ENCODE measurements at places on chromosomes 13 and 19. TPM values are rescaled to one million over a fixed set of nuclear protein-coding genes. Genes with fewer than 3 reads are reported as not detected.

DNA sequence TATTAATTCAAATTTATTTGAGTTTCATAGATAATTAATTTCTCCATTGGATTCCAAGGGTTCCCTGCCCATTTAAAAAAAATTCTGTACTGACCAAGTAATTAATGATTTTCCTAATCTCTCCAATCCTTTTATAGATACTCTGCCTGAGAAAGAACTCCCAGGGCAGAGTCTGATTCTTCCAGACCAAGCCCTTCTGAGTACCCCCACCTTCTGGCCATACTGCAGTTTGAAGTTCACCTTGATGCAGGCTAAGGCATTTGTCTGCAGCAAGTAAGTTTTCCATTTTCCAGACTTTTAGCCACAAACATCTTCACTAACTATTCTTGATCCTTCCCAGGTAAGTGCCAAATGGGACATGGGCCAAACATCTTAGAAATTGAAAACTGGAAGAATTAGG, 195.9 kb downstream of the LHFPL6 start:
- no peak for DNase-seq

- DNase-seq, result no peak
These were observed 32.3 kb downstream of the WASF3 start for GRCh38 chr13:26589754-26590153.

GRCh38 chr13:33169273-33169980, 116.1 kb downstream of the STARD13 start:
- DNase-seq, result no peak

DNA sequence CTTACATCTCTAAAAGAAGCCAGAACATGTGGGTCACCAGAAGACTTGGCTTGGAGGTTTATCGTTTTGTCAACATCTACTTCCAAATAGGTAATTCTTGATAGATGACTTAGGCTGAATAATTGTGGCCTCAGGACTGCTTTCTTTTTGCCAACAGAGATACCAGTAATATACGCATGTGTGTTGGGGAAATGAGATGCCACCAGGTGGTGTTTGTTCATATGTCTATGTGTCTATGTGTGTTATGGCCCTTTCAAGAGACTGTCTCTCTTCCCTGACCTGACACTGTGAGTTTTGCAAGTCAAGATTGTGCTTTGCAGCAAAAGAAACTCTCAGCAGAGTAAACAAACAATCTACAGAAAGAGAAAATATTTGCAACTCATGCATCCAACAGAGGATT, 31.6 kb upstream of the METTL21C start:
- DNase-seq, result no peak

- no peak for DNase-seq
These were observed 55.4 kb upstream of the ZNF724 start for GRCh38 chr19:23305555-23305954.

The RGCC gene
- total RNA-seq, result not detected
